Stimulated activated CD4-positive, alpha-beta T cell treated with anti-CD3 and anti-CD28 coated beads, Interleukin-4, amount 100 ng/mL, for 48 hours (primary cell): ENCODE measurements at places on chromosomes 7 and 10.
A peak's percentile ranks its signal among the peaks of the same experiment; 100 is the strongest.

DNA sequence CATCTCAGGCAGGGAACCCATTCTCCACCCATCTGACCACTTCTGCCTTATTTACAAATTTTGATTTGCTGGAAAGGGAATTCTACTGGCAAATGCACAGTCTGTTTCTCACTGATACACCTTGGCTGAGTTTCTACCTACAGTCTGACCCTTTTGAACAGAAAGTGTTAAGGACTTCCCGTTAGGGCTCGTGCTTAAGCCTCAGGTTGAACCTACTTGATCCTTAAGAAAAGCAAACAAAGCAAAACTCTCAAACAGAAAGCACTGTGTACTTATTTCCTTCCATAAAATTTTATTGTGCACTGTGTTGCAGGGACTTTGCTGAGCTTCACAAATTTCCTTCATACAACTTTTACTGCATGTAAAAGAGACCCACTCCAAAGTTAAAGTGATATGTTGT, 367.8 kb downstream of the NRG3 start:
- no peak for DNase-seq

- DNase-seq = peak; percentile 66
Observed at GRCh38 chr7:26200038-26200443, 505 bp downstream of the HNRNPA2B1 start.

DNA sequence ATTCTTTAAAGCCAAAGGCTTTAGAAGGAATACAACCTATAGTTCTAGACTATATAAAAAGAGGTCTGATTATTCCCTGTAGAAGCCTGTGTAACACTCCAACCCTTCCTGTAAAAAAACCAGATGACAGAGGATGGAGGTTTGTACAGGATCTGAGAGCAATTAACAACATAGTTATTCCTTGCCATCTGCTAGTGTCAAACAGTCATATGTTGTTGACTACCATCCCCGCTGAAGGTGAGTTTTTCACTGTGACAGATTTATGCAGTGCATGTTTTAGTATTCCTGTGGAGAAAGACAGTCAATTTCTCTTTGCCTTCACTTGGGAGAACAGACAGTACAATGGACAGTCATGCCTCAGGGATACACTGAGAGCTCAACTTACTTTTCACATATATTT, 19.0 kb upstream of the SLC26A4 start:
- no peak for DNase-seq

- DNase-seq = no peak
Observed at GRCh38 chr7:2084331-2084730, 148.4 kb downstream of the MAD1L1 start.

- DNase-seq = no peak
Observed at GRCh38 chr7:158407581-158408317, 179.9 kb downstream of the PTPRN2 start.

DNA sequence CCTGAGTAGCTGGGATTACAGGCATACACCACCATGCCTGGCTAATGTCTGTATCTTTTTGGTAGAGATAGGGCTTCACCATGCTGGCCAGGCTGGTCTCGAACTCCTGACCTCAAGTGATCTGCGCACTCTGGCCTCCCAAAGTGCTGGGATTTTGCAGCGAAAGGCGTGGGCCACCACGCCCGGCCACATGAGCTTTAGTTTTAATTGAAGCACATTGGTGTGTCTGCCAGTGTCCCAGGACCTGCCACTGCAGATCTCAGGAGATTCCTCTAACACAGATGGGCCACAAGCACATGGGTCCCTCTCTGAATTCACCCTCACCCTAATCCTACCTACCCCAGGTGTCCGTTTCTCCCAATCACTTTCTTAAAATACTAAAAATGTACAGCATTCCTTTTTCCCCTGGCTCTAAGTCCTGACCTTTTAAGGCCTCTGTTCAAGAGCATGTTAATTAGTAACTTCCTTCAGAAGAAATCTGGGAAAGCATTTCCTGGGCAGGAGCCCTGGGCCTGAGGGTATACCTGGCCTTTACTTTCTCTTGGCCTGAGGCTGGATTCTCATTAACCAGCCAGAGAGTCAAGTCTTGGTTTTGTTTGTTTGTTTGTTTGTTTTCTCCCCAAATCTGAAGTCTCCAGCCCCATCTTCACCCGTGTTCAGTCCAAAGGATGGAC, 82.6 kb downstream of the PRPF18 start:
- DNase-seq = no peak

DNA sequence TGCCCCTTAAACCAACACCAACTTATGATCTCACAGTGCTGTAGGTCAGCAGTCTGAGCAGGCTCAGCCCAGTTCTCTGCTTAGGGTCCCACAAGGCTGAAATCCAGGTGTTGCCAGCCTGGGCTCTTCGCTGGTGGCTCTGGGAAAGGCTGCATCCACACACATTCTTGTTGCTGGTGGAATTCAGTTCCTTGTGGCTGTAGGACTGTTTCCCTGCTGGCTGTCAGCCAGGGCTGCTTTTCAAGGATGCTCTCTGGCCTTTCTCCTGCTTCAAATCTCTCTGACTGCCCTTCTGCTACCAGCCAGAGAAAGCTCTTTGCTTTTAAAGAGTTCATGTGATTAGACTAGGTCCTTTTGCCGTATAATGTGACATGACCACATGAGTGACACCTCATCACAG, 15.3 kb downstream of the POLL start:
- no peak for DNase-seq

DNA sequence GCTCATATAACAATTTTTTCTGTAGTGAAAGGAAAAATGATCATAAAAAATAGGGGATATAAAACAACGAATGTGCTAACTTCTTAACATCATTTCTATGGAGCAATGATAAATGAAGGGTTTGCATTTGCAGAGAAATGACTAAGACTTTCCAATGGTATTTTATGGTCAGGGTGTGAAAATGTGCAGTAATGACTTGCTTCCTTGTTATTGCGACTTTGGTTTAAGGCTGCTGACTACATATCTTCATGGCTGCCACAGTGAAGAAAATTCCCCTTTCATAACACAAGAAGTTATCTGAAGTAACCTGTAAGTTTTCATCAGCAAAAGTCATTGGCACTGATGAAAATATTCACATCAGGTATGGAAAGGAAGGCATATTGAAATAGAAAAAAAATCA, 166.1 kb upstream of the NRG3 start:
- no peak for DNase-seq

DNA sequence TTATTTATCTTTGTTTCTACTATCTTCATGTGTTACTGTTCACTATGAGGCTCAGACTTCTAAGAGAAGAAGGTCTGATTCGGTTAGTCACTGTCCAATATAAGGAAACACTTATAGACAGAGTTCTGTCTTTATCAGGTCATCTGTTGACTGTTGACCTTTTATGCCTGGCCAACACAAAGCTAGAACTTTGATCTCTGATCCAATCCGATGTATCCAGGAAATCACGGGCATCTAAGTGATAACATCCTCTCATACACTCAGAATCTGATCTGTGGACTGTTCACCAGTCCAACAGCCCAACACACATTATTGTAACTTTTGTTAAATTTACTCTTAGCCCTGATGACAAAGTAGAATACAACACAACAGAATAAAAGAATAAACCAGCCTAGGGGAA, 114.6 kb downstream of the SRI start:
- DNase-seq = no peak

DNA sequence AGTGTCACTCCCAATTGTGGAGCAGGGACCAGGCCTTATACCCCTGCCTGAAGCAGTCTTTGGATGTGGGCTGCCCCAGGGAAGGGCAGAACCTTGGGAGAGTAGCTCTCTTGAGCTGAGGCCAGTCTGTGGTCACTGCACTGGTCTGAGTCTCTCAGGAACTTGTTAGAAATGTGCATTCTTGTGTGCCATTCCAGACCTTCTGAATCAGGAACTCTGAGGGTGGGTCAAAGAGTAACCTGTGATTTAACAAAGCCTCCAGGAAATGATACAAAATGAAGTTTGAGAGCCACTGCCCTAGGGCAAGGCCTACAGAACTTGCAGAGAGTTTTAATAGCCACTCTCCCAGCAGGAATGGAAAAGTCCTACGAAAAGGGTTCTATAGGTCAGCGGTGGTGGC, 68.1 kb downstream of the LYZL1 start:
- no peak for DNase-seq

DNA sequence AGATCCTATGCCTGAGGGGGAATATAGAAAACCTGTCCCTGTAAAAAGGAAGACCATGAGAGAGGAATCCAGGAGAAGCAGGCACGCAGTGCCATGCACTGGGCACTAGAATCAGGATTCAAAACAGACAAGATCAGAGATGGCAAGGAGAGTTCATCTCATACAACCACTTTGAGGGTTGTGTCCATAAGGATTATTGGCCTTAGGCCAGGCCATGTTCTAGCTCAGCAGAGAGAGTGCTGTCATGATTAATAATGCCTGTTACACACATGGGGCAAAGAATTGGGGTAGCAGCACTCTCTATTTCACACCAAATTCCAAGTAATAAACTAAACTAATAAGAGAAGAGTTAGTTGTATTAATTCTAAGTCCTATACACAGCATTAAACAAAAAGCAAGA, 29.1 kb downstream of the EZH2 start:
- DNase-seq = no peak

- DNase-seq = no peak
Observed at GRCh38 chr10:71990706-71991269, 26.6 kb downstream of the CHST3 start.

- no peak for DNase-seq
Observed at GRCh38 chr10:33410860-33411234, 76.4 kb upstream of the NRP1 start.

GRCh38 chr7:101156866-101157589, 2.8 kb downstream of the AP1S1 start:
- DNase-seq = no peak

- no peak for DNase-seq
Observed at GRCh38 chr7:130868139-130868538, 134.1 kb upstream of the KLF14 start.

DNA sequence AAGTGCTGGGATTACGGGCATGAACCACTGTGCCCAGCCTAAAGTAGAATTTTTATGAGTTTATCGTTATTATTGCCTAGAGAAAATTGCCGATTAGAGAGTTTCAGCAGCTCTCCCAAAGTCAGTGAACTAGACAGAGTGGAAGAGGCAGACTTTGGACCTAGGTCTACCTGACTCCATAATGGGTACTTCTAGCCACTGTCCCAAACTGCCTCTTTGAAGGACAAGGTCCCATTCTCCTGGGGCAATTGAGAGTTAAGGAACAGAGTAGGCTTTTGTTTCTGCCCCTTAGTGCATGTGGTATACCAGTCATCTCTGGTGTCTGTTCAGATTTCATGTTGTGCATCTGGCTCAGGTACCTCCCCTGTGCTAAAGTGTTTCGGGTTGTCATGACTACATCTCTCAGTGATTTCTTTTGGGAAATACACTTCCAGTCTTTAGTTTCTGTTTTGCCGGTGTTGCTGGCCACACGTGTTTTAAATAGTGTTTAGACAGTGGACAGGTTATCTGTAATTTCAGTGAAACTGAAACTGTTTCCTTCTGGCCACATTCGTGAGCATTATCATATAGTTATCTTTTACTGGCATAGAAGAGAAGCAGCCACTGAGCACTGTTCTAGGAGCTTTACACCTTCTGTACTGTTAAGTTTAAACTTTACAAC, 4.7 kb downstream of the TMEM236 start:
- no peak for DNase-seq

DNA sequence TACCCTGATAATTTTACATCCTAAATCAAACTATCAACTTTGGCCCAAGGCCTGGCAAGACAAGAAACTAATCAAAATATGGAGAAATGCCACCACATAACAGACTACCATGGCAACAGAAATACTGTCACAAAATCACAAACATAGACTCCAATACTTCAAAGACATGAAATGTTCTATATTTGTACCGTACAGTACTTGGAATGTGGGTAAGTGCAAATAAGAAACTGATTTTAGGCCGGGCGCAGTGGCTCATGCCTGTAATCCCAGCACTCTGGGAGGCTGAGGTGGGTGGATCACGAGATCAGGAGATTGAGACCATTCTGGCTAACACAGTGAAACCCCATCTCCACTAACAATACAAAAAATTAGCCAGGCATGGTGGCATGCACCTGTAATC, 9.2 kb downstream of the TNPO3 start:
- DNase-seq = no peak

GRCh38 chr10:101011517-101012423, 12.2 kb downstream of the LZTS2 start:
- DNase-seq = no peak

DNA sequence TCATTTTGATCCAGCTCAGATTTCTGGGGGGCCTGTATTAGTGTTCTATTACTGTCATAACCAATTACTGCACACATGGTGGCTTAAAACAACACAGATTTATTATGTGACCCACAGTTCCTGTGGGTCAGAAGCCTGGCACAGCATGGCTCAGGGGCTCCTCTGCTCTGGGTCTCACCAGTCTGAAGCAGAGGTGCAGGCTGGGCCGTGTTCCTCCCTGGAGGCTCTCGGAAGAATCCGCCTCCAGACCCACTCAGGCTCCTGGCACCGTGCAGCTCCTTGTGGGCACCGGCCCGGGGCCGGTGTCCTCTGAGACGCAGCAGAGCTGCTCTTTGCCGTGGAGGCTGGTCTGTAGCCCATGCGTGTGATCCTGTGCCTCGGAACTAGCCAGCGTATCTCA, 61.5 kb downstream of the RAMP3 start:
- no peak for DNase-seq

GRCh38 chr7:76310102-76310957, 7.9 kb downstream of the HSPB1 start:
- DNase-seq = no peak

- no peak for DNase-seq
Observed at GRCh38 chr10:2915412-2915811, 151.9 kb upstream of the PFKP start.

DNA sequence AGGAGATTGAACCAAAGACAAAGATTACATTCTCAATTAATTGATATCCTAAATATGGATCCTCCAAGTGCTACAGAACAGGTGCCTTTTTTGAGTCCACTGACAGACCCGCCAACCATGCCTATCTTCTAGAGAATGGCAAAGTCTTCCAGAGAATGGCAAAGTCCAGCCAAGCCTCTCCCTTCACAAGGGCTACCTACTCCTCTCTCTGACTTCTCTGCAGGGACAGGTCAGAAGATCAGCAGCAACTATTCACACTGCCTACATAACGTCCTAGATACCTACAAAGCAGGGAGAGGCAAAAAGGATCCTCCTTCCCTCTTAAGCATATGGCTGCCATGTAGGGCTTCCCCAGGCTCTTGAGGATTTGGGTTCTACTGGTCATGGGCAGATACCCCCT, 12.4 kb downstream of the UBE2H start:
- DNase-seq = no peak

- no peak for DNase-seq
Observed at GRCh38 chr7:16795624-16796023, 9.2 kb downstream of the AGR2 start.
